Memory B cell (primary cell): ENCODE measurements at places on chromosomes 11 and 22.
A peak's percentile ranks its signal among the peaks of the same experiment; 100 is the strongest.

GRCh38 chr11:58640386-58641023 is 18.0 kb downstream of the CNTF start:
- no peak for DNase-seq

GRCh38 chr11:134745456-134745855 is 333.4 kb upstream of the B3GAT1 start:
- no peak for DNase-seq

- no peak for DNase-seq
These were observed 460.9 kb downstream of the METTL15 start for GRCh38 chr11:28569106-28569505.

- peak; percentile 91 for DNase-seq
These were observed 34.4 kb downstream of the NRXN2 start for GRCh38 chr11:64688534-64688982.

DNA sequence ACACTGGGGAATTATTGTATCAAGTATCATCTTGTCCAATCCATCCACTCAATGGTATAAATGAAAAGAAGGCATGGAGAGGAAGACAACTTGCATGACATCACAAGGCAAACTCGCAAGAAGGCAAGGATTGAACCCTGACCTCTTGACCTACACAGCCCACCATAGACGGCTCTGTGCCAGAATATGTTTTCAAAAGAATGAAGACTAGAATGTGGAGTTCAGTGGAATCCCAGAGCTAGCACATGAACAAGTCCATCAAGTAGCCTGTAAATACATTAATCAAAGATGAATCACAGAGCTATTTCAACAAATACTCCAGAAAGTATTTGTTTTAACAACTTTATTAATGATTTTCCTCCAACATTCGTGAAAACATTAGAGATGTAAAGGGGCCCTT is 189.7 kb downstream of the GUCY1A2 start:
- no peak for DNase-seq

DNA sequence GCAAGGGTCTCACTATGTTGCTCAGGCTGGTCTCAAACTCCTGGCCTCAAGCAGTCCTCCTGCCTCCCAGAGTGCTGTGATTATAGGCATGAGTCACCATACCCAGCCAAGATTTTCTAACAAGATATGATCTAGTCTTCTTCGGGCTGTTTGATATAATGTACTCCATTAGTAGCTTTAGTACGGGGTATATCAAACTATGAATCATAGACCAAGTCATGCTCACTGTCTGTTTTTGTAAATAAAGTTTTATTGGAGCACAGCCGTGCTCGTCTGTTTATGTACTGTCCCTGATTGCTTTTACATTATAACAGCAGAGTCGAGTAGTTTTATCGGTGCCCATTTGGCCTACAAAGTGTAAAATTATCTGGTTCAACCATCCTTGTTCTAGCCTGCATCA is 43.9 kb upstream of the GRIK4 start:
- DNase-seq, result no peak

DNA sequence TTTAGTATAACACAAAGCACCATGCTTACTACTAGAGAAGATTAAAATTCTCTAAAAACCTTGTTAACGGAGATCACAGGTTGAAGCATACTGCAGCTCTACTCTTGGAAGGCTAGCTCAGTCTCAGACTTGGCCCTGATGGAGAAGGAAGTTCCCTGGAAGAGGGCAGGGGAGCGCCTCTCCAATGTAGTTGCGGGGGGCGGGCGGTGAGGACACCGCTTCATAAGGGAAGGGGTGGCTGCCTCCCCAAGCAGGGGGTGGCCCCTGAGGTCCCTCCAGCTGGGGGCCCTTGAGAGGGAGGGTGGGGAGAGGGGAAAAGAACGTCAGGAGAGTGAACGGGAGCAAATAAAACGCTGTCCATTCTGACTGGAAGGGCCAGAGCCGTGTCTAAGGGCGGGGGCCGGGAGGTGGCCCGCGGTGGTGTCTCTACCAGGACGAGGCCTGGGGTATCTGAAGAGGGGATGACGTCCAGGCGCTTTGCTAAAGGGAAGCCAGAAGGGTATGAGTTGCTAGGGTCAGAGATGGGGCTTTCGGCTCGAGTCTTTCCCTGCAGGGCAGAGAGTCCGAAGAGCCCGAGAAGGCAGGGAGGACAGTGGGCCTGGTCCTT is 553 bp upstream of the USP47 start:
- DNase-seq, result no peak

DNA sequence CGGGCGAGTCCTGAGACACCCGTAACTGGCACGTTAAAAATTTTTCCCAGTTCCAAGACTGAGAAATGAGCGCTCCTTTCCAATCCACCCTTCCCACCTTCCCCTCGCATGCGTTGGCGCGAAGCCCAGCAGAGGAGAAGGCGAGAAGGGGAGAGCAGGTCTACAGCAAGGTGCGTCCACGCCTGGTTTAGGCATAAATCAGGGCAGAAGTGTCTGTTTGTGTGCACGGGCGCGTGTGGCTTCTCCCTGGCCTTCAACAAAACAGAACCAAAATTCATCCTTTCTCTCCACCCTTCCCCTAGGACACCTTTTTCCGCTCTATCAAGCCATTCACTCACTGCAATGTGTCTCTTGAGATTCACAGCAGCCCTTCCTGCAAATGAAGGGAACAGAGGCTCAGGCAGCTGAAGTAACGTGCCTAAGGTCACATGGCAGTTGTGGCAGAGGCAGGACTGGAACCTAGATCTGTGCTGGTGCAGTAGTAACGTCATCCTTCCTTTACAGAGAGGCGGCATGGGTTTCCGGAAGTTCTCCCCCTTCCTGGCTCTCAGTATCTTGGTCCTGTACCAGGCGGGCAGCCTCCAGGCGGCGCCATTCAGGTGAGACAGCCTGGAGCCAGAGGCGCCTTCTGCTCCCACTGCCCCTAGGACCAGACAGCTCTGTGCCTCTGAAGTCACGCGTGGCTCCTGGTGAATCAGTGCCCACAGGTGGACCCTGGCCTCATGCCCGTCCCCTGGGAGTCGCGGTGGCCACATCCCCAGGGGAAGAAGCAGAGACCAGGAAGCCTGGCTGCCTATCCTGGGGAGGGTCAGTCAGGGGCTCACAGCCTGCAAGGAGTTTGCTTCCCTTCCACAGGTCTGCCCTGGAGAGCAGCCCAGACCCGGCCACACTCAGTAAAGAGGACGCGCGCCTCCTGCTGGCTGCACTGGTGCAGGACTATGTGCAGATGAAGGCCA is 1.1 kb downstream of the CALCB start:
- DNase-seq, result peak; percentile 76

- no peak for DNase-seq
These were observed 10.3 kb upstream of the MB start for GRCh38 chr22:35627267-35628041.

GRCh38 chr11:134755535-134755934 is 343.5 kb upstream of the B3GAT1 start:
- no peak for DNase-seq

GRCh38 chr11:35554491-35555437 is 29.3 kb upstream of the PAMR1 start:
- DNase-seq, result no peak

DNA sequence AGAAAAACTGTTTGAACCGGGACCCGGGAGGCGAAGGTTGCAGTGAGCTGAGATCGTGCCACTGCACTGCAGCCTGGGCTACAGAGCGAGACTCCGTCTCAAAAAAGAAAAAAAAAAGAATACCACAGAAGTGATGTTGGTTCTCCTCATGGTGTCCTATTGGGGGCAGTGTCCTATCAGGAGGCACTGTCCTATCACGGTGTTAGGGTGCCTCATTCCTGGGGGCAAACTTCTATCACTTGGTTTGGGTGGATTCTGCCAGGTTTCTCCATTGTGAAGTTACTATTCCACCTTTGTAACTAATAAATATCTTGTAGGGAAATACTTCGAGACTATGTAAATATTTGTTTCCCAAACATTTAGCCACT is 19.6 kb downstream of the PRR14L start:
- DNase-seq, result no peak

DNA sequence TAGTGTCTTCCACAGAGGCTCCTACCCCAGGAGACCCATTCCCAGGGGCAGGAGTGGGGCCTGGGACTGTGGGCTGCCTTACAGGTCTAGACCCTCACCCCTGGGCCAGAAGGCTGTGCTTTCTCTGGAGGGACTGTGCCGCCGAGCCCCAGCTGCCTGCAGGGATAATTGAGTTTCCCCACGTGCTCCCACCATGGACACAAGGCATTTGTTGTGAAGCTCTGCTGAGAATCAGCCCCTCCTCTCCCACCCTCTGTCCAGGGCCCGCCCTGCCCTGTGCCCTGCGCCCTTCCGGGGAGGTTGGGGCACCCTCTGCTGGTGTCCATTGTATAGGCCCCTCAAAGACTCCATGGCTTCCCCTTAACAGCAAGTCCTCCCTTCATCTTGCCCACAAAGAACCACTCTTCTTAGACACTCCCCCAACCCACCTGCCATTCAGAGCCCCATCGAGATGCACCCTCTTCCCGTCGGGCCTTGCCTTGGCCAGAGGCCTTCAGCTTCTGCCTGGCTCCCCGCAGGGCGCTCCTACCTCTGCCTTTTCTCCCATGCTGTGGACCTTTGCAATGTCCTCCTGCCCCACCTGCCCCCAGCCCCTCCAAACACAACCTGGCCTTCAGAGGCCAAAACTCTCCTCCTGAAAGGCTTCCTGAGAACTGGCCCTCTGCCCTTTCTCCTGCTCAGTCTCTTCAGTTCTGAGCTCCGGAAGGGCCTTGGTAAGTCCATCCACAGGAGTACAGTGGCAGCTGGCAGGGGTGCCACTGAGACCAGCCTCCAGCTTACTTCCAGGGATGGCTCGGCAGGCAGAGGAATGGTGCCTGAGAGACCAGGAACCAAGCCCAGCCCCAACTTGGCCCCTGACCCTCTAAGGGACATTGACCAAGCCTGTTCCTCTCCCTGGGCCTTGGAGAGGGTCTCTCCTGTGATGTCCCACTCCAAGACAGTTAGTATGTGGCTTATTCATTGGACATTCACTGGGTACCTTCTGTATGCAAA is 22.4 kb downstream of the DUSP8 start:
- DNase-seq, result no peak

DNA sequence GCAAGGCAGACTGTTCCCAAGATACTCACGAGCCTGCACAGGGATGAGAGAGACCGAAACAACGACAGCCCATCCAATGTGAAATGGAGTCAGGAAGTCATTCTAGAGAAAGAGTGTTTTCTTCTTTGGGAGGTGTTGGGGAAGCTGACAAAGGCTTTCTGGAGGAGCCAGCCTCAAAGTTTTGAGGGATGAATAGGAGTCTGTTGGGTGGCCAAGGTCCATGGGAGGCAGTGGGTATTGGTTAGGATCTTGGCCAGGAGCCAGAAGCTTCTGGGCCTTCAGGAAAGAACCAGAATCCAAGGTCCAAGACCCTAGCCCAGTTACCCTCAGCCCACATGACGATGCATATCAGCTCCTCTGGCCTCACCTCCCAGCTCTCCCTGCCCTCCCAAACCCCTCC is 59.9 kb upstream of the SHISAL1 start:
- no peak for DNase-seq

GRCh38 chr11:130699561-130699960 is 216.7 kb downstream of the SNX19 start:
- no peak for DNase-seq

DNA sequence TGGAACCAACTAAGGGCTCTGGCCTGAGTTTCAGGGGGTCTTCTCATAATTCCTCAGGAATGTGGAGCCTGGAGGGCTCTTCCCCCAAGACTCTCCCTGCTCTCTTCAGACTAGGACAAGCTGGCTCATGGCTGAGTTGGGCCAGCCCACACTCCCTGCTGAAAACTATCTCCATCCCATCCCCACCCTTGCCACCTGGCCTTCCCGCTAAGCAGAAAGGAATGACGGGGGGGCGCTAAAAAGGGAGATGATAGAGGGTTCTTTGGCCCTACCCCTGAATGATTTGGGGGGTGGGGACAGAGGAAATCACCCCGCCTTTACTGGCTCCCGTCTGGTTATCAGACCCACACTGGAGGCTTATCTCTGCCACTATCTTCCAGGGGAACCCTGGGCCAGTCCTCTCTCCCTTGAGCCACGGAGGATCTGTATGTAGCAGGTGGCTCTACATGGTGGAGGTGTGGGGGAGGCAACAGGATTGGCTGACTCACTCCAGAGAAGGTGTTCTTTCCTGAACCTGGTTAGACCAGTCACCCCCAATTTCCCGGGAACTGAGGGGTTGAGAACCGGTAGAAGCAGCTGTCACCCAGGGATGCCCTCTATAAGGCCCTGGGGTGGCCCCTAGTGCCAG is 5.7 kb downstream of the SMTN start:
- DNase-seq, result no peak

- no peak for DNase-seq
These were observed 36.6 kb upstream of the CREB3L1 start for GRCh38 chr11:46240861-46241260.

DNA sequence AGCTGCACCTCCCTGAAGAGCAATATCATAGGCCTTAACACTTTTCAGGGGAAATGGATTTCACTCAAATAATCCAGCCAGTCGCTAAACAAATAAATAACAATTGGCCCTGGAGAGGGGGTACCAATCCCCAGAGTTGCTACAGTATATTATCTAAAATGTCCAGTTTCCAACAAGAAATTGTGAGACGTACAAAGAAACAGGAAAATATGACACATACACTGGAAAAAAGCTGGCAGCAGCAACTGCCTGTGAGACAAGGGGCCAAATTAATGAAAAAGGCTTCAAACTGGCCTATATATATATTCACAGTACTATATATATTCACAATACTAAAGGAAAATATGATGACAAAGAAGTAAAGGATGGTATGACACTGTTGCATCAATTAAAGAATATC is 4.0 kb downstream of the NF2 start:
- no peak for DNase-seq

DNA sequence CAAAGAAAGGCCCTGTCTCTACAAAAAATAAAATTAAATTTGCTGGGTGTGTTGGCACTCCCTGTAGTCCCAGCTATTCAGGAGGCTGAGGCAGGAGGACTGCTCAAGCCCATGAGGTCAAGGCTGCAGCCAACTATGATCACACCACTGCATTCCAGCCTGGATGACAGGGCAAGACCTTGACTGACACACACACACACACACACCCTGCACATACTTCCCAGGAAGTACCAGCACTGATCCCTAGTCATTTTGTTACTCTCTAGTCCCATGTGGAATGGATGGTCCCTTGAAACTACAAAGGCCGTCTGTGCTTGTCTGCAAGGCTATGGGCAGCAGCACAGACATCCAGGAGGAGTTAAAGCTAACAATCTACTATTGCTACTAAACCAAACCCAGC is 59.7 kb upstream of the CYP2D6 start:
- DNase-seq, result no peak

DNA sequence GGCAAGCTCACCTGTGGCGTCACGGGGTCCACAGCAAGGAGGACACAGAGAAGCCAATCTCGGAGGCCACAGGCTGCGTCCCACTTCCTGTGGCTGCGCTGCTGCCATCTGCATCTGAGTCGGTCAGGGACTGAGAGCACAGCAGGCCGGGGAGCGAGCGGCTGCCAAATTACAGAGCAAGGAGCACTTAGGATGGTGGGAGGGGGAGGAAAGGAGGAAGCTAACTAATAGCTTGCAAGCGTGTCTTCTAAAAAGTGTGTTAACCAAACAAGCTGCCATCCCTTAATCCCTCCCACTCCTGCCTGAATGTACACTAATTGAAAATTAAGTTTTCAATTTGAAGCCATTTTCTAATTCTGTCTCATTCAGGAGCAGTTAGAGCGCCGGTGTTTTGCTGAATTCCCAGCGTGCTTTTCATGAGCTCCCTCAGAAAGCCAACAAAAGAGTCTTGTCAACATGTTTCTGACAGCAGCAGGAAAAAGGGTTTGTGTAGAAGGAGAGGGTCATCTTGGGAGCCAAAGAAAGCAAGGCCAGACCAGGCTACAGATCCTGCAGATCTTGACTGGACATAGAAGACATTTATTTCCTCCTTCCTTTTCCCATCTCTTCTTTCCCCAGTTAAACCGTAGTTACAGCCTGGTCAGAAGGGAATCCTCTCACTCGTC is 42.4 kb upstream of the API5 start:
- no peak for DNase-seq

GRCh38 chr22:43004362-43005035 is 10.4 kb downstream of the PACSIN2 start:
- no peak for DNase-seq
